Nephron progenitor cell (in vitro differentiated cells): ENCODE measurements at places on chromosomes 1 and 21.

DNA sequence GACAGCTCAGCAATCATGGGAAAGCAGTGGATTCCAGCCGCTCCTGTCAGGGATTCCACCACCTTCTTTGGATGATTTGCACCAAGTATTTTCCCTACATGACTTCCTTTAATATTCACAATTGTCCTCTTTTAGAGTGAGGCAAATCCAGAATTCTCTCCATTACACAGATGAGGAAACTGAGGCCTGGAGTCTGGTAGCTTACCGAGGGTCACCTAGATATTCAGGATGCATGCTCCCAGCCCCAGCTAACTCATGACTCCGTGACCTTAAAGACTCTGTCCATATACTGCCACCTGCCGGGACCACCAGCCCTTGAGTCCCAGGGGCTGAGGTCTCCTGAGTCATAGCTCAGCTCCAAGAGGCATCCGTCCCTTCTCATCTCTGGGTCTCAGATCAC, 80.6 kb downstream of the CAPZB start:
- peaks cover 83% of the 10 kb centered on the region for H3K4me1 ChIP-seq
- H3K36me3 ChIP-seq = peaks cover 9% of the 10 kb centered on the region

DNA sequence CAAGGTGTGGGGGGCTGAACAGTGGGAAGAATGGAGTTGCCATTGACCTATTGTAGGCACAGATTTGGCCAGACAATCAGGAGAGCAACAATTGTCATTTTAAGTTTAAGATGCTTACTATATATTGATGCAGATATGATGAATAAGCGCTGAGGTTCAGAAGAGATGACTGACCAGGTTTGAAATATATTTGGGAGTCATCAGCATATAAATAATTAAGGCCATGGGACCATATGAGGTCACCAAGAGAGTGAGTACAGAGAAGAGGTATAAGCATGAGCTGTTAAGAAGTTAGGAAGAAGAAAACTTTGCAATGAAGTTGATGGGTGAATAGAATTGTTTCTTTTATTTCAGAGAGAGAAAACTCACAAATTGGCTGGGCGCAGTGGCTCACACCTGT, 4.5 kb upstream of the GADD45A start:
- no peak overlapping the region for H3K4me3 ChIP-seq
- H3K36me3 ChIP-seq = no peaks in the 10 kb centered on the region
- peaks cover 4% of the 10 kb centered on the region for H3K27me3 ChIP-seq
- no peak overlapping the region for H3K27ac ChIP-seq
- DNase-seq = no peak

DNA sequence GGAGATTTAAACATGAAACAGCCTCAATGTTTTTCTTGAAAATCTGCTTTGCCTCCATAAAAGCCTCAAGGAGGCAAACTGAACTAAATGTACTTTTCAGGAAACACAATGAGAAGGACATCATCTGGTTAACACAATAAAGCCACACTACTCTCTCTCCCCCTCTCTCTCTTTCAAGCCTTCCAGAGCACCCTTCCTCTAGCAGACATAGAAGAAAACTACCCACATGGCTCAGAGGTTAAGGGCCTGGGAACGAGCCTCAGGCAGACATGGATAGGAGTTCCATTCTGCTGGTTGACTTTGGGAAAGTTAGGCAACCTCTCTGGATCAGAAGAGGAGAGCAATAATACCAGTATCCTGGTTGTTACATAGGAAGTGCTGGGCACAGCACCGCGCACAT, 42.9 kb downstream of the RUNX1 start:
- H3K4me1 ChIP-seq = peaks cover 1% of the 10 kb centered on the region
- no peak overlapping the region for H3K4me3 ChIP-seq
- no peak overlapping the region for H3K27ac ChIP-seq
- H3K27me3 ChIP-seq = peaks cover 5% of the 10 kb centered on the region

GRCh38 chr21:44279354-44280260, 6.1 kb upstream of the AIRE start:
- no peaks in the 10 kb centered on the region for H3K36me3 ChIP-seq
- H3K27me3 ChIP-seq = peaks cover 60% of the 10 kb centered on the region
- H3K4me3 ChIP-seq = no peak overlapping the region
- no peak overlapping the region for H3K27ac ChIP-seq
- no peak for DNase-seq
- H3K4me1 ChIP-seq = peaks cover 19% of the 10 kb centered on the region

DNA sequence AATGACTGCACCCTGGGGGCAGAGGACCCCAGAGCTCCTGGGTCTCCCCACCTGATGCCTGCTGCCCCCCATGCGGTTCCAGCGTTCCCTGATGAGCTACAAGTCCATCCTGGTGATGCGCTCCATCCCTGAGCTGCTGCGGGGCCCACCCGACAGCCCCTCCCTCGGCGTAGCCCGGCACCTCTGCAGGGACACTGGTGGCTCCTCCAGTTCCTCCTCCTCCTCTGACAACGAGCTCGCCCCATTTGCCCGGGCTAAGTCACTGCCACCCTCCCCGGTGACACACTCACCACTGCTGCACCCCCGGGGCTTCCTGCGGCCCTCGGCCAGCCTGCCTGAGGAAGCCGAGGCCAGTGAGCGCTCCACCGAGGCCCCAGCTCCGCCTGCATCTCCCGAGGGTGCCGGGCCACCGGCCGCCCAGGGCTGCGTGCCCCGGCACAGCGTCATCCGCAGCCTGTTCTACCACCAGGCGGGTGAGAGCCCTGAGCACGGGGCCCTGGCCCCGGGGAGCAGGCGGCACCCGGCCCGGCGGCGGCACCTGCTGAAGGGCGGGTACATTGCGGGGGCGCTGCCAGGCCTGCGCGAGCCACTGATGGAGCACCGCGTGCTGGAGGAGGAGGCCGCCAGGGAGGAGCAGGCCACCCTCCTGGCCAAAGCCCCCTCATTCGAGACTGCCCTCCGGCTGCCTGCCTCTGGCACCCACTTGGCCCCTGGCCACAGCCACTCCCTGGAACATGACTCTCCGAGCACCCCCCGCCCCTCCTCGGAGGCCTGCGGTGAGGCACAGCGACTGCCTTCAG, 35.5 kb downstream of the TRIM11 start:
- peaks cover 2% of the 10 kb centered on the region for H3K36me3 ChIP-seq
- H3K27me3 ChIP-seq = peaks cover under 1% of the 10 kb centered on the region
- H3K4me1 ChIP-seq = peaks cover 8% of the 10 kb centered on the region
- no peak for DNase-seq

DNA sequence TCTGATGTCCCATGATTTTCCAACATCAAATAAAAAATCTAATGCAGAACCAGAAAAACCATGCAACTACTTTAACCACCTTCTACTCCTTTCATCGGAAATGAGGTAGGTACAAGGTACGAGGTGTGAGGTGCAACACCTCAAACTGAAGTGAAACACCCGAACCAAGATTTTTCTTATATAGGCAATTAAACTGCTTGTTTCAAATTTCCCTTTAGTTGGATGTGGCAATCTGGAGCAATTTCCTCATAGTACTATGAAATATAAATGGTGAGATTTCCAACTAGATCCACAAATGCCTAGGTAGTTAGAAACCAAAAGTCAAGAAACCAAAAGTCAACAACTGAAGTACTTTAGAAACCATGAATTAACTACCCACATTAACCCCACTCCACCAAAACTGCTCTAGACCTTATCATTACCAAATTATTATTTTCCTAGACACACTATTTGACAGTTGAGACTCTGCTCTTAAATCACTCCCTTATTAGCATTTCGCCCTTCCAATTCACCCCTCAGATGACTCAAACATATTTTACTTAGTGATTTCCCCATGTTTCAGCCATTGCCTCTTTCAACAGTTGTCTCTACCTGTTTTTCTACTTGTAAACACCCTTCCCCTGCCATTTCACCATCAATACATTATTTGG, 37.8 kb downstream of the FUBP1 start:
- DNase-seq = no peak
- peaks cover 45% of the 10 kb centered on the region for H3K36me3 ChIP-seq
- H3K4me1 ChIP-seq = peaks cover 13% of the 10 kb centered on the region
- H3K27me3 ChIP-seq = no peaks in the 10 kb centered on the region

DNA sequence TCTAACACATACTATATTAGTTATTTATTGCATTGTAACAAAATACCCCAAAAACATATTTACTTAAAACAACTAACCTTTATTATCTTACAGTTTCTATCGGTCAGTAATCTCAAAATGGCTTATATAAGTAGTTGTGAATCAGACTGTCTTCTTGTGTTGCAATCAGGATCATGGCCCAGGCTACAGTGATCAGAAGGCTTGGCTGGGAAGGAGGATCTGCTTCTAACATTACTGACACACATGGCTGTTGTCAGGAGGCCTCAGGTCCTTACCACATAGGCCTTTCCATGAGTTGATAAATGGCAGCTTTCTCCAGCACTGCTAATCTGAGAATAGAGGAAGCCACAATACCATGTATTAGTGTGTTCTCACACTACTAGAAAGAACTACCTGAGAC, 33.7 kb downstream of the CFH start:
- H3K27me3 ChIP-seq = no peaks in the 10 kb centered on the region
- no peak overlapping the region for H3K4me3 ChIP-seq
- no peak overlapping the region for H3K27ac ChIP-seq
- H3K4me1 ChIP-seq = no peaks in the 10 kb centered on the region

DNA sequence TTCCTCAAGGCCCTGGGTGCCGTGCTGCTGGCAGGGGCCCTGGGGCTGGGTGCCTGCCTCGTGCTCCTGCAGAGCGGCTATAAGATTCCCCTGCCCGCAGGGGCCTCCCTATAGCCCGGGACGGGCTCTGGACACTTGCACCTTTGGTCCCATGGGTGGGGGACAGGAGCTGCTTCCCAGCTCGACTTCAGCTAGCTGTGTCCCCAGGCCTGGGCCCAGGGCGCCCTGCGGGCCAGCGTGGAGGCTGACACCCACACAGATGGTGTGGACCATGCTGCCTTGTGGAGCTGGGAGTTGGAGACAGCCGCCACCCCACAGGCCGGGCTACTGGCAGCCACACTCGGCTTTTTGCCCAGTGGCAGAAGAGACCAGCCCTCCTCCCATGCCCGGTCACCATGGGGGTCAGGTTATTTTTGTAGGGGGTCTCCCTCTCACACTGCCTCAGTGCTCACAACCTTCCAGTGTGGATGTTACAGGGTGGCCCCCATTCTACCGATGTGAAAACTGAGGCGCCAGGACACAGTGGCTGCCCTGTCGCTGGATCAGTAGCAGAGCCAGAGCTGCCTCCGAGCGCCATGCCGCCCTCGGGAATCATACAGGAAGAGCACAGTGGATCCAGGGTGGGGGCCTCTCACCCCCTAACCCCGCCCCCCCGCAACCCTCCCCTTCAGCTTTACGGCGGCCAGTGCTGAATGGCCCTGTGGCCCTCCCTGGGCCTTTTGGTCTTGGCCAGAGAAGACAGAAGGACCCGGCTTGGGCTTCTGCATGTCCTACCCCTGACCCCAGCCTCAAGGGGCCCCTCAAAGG, 57.8 kb downstream of the DISP3 start:
- H3K4me3 ChIP-seq = no peak overlapping the region
- H3K36me3 ChIP-seq = no peaks in the 10 kb centered on the region
- no peak for DNase-seq
- H3K27ac ChIP-seq = no peak overlapping the region

DNA sequence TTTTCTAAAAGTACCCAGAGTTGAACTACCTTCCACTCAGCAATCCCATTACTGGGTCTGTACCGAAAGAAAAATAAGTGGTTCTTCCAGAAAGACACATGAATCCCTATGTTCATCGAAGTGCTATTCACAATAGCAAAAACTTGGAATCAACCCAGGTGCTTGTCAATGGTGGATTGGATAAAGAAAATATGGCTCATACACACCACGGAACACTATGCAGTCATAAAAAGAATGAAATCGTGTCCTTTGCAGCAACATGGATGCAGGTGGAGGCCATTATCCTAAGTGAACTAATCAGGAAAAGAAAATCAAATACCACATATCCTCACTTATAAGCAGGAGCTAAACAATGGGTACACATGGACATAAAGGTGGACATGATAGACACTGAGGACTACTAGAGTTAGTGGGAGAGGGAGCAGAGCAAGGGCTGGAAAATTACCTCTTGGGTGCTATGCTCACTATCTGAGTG, 32.9 kb upstream of the JUN start:
- H3K27me3 ChIP-seq = peaks cover 16% of the 10 kb centered on the region
- H3K4me3 ChIP-seq = peak overlapping the region; percentile 83
- no peak for DNase-seq
- no peaks in the 10 kb centered on the region for H3K36me3 ChIP-seq
